GM13977 (cell line): ENCODE measurements at places on chromosomes 4 and X.

DNA sequence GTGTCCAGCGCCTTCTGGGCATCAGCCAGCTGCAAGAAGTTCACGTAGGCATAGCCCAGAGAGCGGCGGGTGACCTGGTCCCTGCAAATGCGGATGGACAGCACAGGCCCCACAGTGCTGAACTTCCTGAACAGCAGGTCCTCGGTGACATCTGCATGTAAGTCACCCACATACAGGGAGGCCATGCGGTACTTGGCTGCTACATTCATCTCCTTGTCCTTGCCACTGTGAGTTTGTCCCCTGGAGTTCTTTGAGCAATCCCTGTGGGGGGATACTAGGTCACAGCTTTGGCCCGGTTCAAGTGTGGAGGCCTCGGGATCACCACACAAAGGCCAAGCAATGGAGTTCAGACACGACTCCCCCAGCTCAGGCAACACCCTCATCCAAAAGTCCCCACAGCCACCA, 776 bp downstream of the PABPC4L start:
- no peak for DNase-seq

- no peak for DNase-seq
Observed at GRCh38 chr4:179750374-179750773, 2308.1 kb upstream of the AGA start.

GRCh38 chrX:14386981-14387380, 142.4 kb upstream of the GLRA2 start:
- no peak for DNase-seq

DNA sequence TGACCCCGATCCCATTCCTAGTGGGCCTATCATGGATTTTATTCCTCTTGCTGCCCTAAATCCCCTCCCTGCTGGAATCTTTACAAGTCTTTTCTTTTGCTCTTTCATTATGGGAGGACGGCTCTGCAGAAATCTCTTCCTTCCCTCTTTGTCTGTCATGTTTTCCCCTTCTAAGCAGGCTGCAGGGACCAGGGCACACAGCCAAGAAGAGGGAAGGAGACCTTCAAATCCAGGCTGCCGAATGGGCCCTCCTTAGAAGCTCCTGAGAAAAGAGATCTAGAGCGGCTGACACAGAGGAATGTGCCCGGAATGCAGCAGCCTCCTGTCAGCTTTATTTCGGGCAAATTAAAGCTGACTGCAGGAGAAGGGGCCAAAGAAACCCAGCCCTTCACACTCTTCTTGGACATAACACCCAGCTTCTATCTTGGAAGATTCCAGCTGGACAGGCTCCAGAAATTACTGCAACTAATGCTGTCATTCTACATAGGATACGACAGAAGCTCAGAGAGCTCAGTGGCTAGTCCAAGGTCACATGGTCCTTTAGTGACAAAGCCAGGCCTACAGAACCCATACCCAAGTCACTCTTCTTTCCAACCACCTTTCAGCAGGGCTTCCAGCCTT, 187.8 kb upstream of the NHS start:
- DNase-seq = no peak

DNA sequence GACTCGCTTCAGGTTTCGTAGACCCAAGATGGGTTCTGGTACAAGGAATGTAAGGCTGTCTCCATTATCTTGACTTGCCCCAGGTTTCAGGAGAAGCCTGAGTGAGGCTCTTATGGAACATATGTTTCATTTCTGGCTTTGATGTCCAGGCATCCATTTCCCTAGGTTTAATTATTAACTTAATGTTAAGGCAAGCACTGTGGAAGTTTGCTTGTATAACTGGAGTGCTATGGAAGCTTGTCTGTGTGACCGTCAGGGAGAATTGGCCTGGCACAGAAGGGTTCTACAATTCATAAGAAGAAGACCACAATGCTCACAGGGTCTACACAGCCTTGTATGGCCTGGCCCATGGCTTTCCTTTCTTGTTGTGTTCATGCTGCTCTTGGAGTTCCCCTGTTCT, 47.2 kb upstream of the PPP1R2C start:
- no peak for DNase-seq

GRCh38 chr4:70337886-70338420, 3.2 kb downstream of the CABS1 start:
- DNase-seq = no peak

GRCh38 chr4:178081176-178081575, 638.9 kb upstream of the AGA start:
- DNase-seq = no peak

GRCh38 chr4:54495091-54495490, 162.7 kb upstream of the KIT start:
- no peak for DNase-seq

GRCh38 chrX:39112143-39112542, 310.9 kb downstream of the MID1IP1 start:
- DNase-seq = no peak
